Skeletal muscle cell (primary cell): ENCODE measurements at places on chromosomes 12 and 14.

- DNase-seq = no peak
These were observed 202.7 kb upstream of the GARIN6 start for GRCh38 chr12:99444859-99445316.

GRCh38 chr12:128707488-128707887 lies 116.3 kb downstream of the SLC15A4 start:
- DNase-seq = no peak

- no peak for DNase-seq
These were observed 41.3 kb downstream of the MED13L start for GRCh38 chr12:116236148-116236731.

DNA sequence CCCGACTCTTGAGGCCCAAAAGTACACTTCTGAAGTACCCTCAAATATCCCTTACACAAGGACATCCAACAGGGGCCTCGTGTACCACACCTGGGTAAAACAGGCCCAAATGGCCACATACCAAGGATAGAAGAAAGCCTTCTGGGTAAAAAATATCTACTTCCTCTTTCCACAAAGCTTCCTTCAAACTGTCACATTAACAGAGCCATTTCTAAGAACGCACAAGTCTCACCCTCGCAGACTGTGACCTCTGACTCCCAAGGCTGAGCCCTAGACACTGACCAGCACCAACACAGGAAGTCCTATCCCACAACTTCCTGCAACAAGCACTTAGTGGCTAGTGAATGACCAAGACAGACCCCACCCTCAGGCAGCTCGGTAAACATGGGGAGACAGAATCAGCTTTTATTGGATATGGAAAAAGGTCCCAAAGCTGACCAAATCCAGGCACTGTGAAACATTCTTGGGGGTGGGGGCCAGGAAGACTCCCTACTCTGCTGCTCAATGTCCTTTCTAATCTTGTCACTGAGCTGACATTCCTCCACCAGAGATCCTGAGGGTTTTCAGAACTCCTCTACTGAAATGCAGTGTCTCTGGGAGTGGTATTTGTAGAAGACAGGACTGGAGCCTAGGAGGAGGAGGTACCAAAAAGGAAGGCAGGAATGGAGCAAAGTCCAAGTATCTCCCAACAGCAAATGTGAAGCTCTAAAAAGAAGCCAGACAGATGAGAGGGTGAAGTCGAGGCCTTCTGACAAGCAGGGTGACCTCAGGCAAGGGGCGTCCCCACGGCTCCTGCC lies 15.9 kb downstream of the KCTD10 start:
- no peak for DNase-seq

DNA sequence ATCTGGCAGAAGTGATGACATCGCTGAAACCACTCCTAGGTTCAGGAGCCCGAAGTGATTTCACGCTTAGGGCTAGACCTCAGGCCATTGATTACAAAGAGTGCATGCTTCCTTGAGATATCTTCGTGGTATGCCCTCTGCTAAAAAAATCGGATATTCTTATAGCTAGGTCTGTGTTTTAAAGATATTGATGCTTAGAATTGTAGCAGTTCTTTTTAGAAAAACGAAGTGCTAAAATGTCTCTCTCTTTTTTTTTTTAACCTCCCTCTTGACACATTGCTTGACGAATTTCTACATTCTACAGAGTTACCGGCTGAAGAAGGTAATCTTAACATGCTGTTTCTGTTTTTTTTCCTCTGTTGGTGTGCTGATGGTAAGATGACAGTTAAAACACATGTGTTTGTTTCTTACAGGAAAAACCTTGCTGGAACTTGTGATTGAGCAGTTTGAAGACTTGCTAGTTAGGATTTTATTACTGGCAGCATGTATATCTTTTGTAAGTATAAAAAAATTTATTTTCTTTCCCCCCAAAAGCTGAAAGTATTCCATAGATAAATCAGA lies 1.3 kb downstream of the ATP2A2 start:
- DNase-seq = no peak
